ENCODE measurements at places on chromosomes 1 and 21. TPM values are rescaled to one million over a fixed set of nuclear protein-coding genes. Genes with fewer than 3 reads are reported as not detected.

Gene DIRAS3
- not detected for polyA plus RNA-seq

Gene GPR89A
- 14.8 TPM for polyA plus RNA-seq

Gene MYOCOS
- polyA plus RNA-seq: 0.14 TPM

Gene SYDE2
- 1.2 TPM for polyA plus RNA-seq

Gene THEM5
- polyA plus RNA-seq: not detected

Gene CASZ1
- 5.6 TPM for polyA plus RNA-seq

Gene RAB42
- not detected for polyA plus RNA-seq

Gene HES3
- not detected for polyA plus RNA-seq

Gene PRR9
- polyA plus RNA-seq: not detected

Gene GUCA2B
- polyA plus RNA-seq: not detected

Gene RNF11
- polyA plus RNA-seq: 14.9 TPM

Gene S100A11
- polyA plus RNA-seq: 140 TPM

Gene ANKRD35
- polyA plus RNA-seq: not detected

Gene JAM2
- 0.15 TPM for polyA plus RNA-seq

Gene CRNN
- polyA plus RNA-seq: not detected

Gene DMBX1
- polyA plus RNA-seq: not detected

Gene TPTE
- polyA plus RNA-seq: not detected

Gene OR2AK2
- not detected for polyA plus RNA-seq

Gene TNNI3K
- not detected for polyA plus RNA-seq

Gene B3GALT2
- 0.14 TPM for polyA plus RNA-seq

Gene IQGAP3
- polyA plus RNA-seq: not detected

Gene KLHDC7A
- not detected for polyA plus RNA-seq

Gene C8A
- polyA plus RNA-seq: not detected

Gene GREM2
- polyA plus RNA-seq: not detected

Gene STUM
- polyA plus RNA-seq: not detected

Gene REG4
- polyA plus RNA-seq: not detected

Gene WNT3A
- polyA plus RNA-seq: not detected

Gene LMX1A
- not detected for polyA plus RNA-seq

Gene FCRL1
- 141 TPM for polyA plus RNA-seq

Gene CHD5
- polyA plus RNA-seq: not detected

Gene CPT2
- polyA plus RNA-seq: 23.8 TPM

Gene CCDC181
- not detected for polyA plus RNA-seq

Gene CFAP107
- polyA plus RNA-seq: not detected

Gene KLHL21
- polyA plus RNA-seq: 12.1 TPM

Gene MOB3C
- polyA plus RNA-seq: 10.7 TPM

Gene MRPS6
- 162 TPM for polyA plus RNA-seq

Gene LCE2D
- polyA plus RNA-seq: not detected

Gene ZNF691
- 10.5 TPM for polyA plus RNA-seq

Gene HSF2BP
- polyA plus RNA-seq: 0.11 TPM

Gene OR2G6
- polyA plus RNA-seq: not detected

Gene THAP3
- 28.4 TPM for polyA plus RNA-seq

Gene TIMM17A
- 31.3 TPM for polyA plus RNA-seq

Gene KRTAP11-1
- polyA plus RNA-seq: not detected

Gene GNG4
- polyA plus RNA-seq: not detected

Gene RAB25
- polyA plus RNA-seq: 2.9 TPM

Gene TSPAN1
- polyA plus RNA-seq: not detected

Gene KRTAP19-1
- polyA plus RNA-seq: not detected

Gene CFAP74
- not detected for polyA plus RNA-seq

Gene POU2F1
- polyA plus RNA-seq: 20.4 TPM

Gene TRIM58
- 0.95 TPM for polyA plus RNA-seq

Gene NIBAN1
- 8.7 TPM for polyA plus RNA-seq

Gene HES4
- not detected for polyA plus RNA-seq

Gene UQCRH
- 310 TPM for polyA plus RNA-seq

Gene TENT5C
- polyA plus RNA-seq: 33.4 TPM

Gene TEDDM1
- 0.08 TPM for polyA plus RNA-seq

Gene TFF1
- polyA plus RNA-seq: not detected

Gene ZSWIM5
- polyA plus RNA-seq: 0.14 TPM

Gene MPL
- not detected for polyA plus RNA-seq

Gene GUCA2A
- polyA plus RNA-seq: not detected

Gene PRDM16
- polyA plus RNA-seq: not detected
